Neural progenitor cell (in vitro differentiated cells): ENCODE measurements at places on chromosomes 6 and 20.

- peak; percentile 64 for DNase-seq
Measured at GRCh38 chr6:53294095-53294494, 54.7 kb downstream of the ELOVL5 start.

DNA sequence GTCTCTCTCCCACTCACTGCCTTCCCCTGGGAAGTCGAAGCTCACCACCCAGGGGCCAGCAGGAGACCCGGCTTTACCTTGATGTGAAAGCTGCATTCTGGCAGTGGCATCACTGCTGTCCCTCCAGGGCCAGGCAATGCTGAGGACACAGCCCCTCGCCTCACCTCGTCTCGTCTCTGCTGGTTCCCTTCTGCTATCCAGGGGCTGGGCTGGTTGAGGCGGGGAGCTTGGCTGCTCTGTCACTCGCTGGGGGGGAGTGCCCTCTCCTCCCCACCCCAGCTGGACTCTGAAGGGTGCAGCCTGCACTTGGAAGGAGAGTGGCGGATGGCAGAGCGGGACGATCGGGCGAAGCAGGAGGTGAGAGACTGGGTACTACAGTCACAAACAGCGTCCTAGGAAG, 12.7 kb upstream of the DSN1 start:
- no peak for DNase-seq

DNA sequence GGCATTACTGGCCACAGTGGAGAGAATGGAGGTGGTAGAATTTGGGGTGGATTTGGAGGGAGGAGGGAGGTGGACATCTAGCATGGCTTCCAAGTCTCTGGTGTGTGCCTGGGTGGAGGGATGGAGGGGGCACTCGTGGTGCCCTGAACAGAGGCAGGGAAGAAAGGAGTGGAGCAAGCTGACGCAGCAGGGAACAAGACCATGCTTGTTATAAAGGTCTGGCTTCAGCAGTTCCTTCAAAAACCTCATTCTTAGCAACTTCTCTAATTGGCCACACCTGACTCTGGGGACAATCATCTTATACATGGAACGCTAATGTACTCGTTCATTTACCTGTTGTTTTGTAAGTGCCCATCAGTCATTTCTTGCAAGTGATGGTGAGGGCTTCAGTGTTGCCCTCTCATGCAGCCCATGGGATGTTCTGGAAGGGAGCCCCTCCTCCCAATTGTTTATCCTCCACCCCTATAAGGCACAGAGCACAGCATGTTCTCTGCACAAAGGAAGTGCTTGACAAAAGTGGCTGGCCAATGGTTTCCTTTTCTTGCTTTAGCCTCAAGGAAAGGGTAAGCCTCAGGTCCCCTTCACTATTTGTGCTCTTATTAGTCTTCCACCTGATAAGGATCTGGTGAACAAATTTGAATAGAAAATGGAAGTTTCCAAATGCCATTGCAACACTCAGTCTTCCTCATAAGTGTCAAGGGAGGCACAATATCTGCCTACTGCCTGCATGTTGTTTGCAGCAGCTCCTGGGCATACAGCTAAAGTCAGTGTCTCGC, 39.3 kb downstream of the GFOD1 start:
- no peak for DNase-seq

DNA sequence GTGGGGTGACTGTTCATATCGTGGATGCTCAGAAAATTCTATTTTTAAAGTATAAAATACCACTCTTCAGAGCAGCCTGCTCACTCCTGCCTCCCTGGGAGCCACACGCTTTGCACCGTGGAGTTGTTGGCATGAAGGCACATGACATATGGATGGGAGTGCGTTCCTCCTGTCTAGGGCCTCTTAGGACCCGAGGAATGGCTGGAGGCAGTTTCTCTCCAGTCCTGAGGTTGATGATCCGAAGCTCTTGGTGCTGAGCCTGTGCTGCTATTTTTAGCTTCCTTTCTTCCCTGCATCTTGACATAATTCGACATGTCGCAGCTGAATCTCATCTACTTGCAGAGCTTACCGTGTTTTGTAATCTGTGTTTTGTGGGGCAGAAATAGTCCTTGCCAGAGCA, 73.9 kb downstream of the PHACTR3 start:
- no peak for DNase-seq

- DNase-seq = peak; percentile 26
Measured at GRCh38 chr20:37670351-37670791, 23.5 kb upstream of the CTNNBL1 start.

DNA sequence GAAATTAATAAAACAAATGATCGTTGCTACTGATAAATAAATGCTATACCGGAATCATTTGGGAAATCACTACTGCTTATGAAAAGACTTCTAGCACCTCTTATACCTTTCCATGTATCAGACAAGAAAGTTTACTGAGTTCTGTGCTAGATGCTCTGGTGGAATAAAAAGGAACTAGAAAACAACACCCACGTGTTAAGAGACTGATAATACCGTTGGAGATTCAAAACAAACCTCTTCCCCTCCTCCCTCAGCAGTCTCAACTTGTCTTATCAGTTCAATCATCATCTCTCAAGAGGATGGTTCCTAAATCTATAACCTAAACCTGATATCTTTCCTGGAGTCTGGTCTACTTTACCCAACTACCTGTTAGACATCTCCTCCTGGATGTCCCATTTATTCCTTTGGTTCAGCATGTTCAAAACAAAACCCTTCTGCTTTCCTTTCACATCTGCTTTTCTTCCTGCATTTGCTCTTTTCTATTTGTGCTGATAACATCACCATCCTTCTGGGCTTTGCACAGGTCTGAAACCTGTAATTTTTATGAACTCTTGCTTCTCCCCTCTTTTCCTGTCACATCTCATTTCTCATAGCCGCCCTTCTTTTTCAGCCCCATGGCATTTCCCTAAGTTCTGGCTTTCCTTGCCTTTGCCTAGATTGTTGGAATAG, 122.2 kb downstream of the COL19A1 start:
- DNase-seq = no peak

GRCh38 chr6:80314531-80314930, 208.1 kb downstream of the BCKDHB start:
- DNase-seq = no peak

DNA sequence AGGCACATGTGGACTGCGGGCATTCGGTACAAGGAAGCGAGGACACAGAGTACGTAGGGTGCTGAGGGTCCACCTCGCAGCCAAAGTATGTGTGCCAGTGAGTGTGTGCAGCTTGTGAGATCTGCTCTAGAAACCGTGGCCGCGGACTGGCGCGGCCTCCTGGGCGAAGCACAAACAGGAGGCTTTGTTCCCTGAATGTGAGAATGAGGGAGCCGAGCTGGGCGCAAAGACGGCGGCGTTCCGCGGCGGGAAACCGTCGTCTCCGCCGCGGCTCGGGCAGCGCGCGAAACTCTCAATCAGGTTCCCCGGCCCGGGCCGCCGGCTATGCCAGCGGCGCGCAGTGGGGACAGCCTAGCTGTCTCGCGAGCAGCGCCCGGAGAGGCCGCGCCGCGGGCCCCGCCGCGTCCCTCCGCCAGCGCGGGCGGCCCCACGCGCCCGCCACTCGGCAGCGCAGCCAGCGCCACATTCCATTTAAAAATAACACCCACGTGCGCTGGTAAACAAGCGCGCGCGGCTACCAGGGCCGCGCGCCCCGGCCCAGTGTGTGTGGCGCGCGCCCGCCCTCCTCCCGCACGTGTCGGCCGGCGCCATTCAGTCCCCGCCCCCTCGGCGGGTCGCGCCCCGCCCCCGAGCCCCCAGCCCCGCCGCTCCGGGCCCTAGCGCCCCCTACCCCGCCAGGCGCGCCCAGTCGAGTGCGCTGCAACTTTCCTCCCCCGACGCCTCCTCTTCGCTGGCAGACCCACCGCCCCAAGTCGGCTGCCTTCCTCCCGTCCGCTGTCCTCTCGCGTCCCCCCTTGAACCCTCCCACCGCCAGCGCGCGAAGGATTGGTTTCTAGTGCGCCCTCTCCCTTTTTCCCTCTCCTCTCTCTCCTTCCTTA, 3.0 kb upstream of the FOXO3 start:
- DNase-seq = peak; percentile 94

DNA sequence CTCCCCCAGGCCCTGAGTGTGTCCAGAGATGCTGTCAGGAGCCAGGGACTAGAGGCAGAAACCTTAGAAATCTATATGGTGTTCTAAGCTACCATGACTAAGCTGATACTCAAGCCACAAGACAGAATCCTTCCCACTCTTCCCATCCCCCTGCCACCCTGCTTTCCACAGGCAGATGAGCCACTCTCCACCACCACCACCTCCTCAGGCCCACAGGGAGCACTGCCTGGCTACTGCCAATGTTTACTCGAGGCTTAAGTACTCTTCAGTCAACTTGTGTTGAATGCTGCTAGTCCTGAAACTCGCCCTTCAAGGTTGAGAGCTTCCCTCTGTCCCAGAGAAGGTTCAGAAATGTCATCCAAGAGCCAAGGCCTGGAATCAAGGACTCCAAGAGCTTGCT, 56.2 kb downstream of the CENPW start:
- DNase-seq = no peak

GRCh38 chr20:7856756-7857155, 83.5 kb downstream of the HAO1 start:
- DNase-seq = no peak

DNA sequence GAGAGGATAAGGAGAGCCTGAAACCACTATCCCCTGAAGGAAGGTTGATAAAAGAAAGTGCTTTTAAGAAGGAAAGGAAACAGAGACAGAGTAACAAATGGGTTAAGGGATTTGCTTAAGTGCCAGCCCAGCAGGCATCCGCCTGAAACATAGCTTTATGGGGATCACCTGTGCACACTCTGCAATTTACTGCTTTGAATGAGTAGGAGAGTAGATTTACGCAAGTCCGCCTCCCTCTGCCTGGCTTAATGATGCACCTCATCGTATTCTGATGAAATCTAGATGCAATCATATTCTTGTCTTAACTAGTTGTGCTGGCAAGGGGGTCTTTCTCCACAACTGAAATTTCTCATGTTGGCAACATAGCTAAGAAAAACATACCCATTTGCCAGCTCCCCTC, 101.1 kb upstream of the ID4 start:
- DNase-seq = no peak

DNA sequence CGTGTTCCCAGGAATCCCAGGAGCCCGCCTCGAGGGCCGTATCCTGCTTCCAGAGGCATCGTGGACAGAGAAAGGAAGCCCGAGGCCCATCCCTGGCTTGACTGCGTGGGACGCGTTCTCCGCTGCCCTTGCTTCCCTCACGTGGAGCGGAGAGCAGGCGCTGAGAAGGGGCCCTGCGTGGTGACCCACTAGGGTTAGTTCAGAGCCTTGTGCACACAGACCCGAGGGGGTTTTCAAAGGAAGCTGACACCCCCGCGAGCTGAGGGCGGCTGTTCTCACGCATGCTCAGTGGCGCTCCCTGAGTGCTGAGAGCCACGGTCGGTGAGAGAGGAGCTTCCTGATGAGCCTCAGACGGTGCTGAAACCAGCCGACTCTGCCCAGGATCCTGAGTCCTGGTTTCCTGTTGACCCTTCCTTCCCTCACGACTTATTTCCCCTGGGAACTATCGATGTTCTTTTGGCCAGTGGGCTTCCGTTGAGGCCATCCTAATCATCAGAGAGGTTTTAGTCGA, 28.9 kb upstream of the CCR6 start:
- DNase-seq = no peak

DNA sequence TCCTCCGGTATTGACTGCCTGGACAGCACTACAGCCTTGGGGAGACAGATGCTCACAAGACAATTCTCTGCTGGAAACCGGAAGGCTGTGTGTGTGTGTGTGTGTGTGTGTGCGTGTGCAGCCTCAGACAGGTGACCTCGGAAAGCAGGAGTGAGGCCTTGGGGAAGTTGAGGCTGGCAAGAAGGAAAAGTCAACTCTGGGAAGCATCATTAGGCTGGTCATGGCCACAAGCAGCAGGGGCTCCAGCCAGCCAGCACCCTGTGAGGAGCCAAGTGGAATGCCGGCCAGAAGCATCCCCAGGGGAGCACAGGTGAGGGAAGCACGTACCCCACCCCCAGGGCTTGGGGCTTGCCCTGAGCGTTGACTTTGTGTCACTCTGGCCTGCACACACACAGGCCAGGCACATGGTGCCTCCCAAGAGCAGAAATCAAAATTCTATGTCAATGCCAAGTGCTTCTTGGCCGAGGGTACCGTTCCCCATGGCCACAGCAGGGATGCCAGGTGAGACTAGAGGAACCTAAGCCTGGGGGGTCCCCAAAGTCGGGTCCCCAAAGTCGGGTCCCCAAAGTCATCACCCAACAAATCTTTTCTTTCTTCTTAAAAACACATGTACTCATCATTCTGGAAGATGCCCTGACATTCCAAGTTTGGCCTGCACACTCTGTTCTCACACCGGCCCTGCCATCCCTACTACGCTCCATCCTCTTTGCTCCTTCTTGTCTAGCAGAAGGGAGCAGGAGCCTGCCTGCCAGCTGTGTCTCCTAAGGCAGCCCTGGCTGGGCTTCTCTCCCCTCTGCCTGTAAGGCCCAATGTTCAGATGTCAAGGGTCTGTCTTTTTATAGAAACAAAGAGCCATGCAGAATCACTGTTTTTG, 26.7 kb downstream of the FOXA2 start:
- no peak for DNase-seq

GRCh38 chr6:80158478-80158989, 52.1 kb downstream of the BCKDHB start:
- DNase-seq = no peak

DNA sequence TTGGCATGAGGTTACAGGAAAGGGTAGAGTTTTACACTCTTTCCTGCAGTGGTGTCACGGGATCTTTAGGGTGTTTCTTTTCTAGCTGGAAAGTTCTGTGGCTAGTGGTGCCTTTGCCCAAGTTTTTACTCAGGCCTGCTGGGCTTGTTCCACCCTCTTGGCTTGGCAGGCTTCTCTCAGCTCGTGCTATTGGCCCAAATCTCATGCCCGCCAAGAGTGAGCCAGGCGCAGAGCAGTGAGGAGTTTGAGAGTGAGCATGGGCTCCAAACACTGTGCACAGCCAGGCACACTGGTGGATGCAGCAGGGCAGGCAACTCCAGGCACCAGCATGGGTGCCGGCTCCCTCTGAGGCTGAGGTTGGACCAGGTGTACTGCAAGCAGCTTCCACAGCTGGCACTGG, 206.5 kb downstream of the SAMD5 start:
- no peak for DNase-seq

DNA sequence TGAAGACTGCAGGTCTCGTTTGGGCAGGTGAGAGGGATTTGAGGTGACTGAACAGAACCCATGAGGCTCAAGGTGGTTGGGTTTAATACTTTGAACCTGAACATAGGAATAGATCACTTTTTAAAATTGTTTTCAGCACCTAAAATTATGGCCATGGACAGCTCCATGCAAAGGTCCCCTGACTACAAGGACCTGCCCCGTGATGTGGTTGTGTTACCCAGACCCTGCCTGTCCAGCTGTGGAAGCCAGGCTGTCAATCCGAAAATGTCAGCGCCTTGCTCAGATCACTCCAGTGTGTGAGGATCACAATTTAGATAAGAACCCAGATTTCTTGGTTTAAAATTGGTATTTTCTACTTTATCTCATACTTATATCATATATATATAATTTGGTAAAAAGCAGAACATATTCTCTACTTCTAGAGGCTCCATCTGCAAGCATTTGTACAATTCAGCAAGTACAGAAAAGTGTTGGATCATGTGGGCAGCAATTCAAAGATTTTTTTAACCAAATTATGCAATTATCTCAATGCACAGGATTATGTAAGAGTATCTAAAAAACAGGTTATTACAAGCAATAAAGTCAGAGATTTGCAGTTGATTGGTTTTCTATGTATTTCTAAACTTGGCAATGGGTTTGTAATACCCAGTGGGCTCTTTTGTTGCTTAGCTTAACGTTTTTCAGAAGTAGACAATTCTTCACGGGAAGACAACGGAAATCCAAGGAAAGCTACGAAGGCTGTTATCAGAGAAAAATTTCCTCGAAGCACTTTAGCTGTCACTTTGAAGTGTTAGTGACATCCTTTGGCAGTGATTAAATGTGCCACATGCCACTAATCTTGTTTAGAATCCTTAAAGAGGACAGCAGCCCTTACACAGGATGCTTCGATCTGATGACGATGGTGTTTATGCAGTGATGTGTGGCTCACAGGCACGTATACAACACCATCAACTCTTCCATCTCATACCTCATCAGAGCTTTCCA, 24.1 kb upstream of the RPS6KA2 start:
- DNase-seq = no peak
